ENCODE measurements at places on chromosomes 12 and 14. TPM values are rescaled to one million over a fixed set of nuclear protein-coding genes. Genes with fewer than 3 reads are reported as not detected.

The GPR84 gene
- 0.09 TPM for polyA plus RNA-seq

DNA sequence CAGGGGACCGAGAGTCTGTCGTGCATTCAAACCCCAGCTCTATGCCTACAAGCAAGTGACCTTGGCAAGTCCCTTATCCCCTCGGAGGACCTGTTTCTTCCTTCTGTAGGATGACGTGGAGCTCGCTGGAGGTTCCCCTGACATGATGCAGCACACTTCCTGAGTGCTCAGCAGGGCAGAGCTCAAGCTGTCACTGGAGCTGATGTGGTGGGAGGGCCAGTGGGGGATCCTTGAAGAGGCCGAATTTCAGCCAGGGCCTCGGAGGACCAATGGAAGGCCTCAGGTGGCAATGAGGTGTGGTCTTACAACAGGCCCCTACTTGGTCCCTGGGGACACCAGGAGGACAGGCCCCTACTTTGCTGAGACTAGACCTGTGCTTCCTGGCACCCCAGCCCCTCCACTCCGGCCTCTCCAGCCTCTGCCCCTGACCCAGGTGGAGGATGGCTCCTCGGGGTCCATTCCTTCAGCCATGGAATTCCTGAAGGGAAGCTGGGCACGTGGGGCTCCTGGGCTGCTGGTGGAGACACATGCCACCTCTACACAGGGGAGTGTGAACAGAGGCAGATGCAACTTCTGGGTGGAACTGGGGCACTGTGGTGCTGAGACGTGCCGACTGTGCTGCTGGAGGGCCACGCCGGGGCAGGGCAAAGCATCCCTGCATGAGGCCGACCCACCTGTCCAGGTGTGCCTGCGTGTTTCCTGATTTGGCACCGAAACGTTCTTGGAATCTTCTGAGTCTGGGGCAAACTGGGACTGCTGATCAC lies 18.7 kb upstream of the KIF26A start:
- no peaks in the 10 kb centered on the region for H3K27me3 ChIP-seq
- H3K4me1 ChIP-seq, result peaks cover 7% of the 10 kb centered on the region
- H3K4me3 ChIP-seq, result no peak overlapping the region
- H3K36me3 ChIP-seq, result no peaks in the 10 kb centered on the region
- H3K27ac ChIP-seq, result no peak overlapping the region
- no peak for DNase-seq

The ATG2B gene
- 7.4 TPM for polyA plus RNA-seq

The FIGNL2 gene
- 0.15 TPM for polyA plus RNA-seq

- H3K27ac ChIP-seq, result no peak overlapping the region
- no peaks in the 10 kb centered on the region for H3K4me1 ChIP-seq
- H3K27me3 ChIP-seq, result no peaks in the 10 kb centered on the region
- no peaks in the 10 kb centered on the region for H3K36me3 ChIP-seq
Measured at GRCh38 chr12:71584356-71584755, 79.3 kb downstream of the ZFC3H1 start.

The ZDHHC22 gene
- 0.19 TPM for polyA plus RNA-seq

- DNase-seq, result peak; percentile 82
- H3K27ac ChIP-seq, result no peak overlapping the region
- H3K27me3 ChIP-seq, result no peaks in the 10 kb centered on the region
Measured at GRCh38 chr12:116533343-116534251, 25.6 kb upstream of the MAP1LC3B2 start.

- H3K36me3 ChIP-seq, result no peaks in the 10 kb centered on the region
- H3K4me3 ChIP-seq, result no peak overlapping the region
- H3K27me3 ChIP-seq, result no peaks in the 10 kb centered on the region
- H3K4me1 ChIP-seq, result no peaks in the 10 kb centered on the region
Measured at GRCh38 chr14:29672831-29673230, 254.8 kb downstream of the PRKD1 start.

- no peaks in the 10 kb centered on the region for H3K36me3 ChIP-seq
- DNase-seq, result no peak
- no peak overlapping the region for H3K27ac ChIP-seq
- no peak overlapping the region for H3K4me3 ChIP-seq
- H3K27me3 ChIP-seq, result no peaks in the 10 kb centered on the region
Measured at GRCh38 chr12:29187756-29188155, 38.7 kb downstream of the FAR2 start.

The NEMP1 gene
- polyA plus RNA-seq, result 2.4 TPM

DNA sequence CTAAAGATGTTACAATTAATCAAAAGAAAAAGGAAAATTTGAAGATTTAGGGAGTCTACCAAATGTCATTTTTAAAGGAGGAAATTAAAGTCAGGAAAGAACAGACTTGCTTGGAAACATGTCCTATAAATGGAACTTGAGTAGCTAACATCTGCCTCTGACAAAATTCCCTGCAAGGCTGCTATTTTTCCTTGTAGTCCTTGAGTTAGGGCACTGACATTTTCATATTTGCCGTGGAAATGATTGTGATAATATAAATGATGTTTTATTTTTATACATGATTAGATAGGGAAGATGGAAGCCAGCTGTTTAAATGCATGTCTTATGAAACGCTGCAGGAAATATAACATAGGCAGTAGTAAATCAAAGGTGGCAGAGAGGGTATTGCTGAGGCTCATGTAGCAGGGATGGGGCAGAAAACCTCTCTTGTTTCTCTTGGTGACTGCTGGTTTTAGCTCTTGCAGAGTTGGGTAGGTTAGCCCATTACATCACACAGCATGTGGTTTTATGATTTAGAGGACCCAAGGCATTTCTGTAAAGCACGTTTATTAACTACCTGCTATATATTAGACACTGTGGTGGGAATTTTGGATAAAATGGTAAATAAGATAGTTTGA lies 21.7 kb downstream of the NUBPL start:
- H3K36me3 ChIP-seq, result no peaks in the 10 kb centered on the region
- no peak overlapping the region for H3K27ac ChIP-seq
- no peak overlapping the region for H3K4me3 ChIP-seq
- H3K4me1 ChIP-seq, result no peaks in the 10 kb centered on the region
- H3K27me3 ChIP-seq, result no peaks in the 10 kb centered on the region

- no peak overlapping the region for H3K27ac ChIP-seq
- no peaks in the 10 kb centered on the region for H3K27me3 ChIP-seq
- peaks cover 32% of the 10 kb centered on the region for H3K36me3 ChIP-seq
- H3K4me1 ChIP-seq, result no peaks in the 10 kb centered on the region
- no peak for DNase-seq
- H3K4me3 ChIP-seq, result no peak overlapping the region
Measured at GRCh38 chr12:122308811-122309210, 42.5 kb upstream of the VPS33A start.

GRCh38 chr14:74555476-74556050 lies 56.5 kb downstream of the LTBP2 start:
- H3K4me3 ChIP-seq, result no peak overlapping the region
- no peaks in the 10 kb centered on the region for H3K27me3 ChIP-seq
- no peaks in the 10 kb centered on the region for H3K4me1 ChIP-seq

The KCNH3 gene
- 2.3 TPM for polyA plus RNA-seq

DNA sequence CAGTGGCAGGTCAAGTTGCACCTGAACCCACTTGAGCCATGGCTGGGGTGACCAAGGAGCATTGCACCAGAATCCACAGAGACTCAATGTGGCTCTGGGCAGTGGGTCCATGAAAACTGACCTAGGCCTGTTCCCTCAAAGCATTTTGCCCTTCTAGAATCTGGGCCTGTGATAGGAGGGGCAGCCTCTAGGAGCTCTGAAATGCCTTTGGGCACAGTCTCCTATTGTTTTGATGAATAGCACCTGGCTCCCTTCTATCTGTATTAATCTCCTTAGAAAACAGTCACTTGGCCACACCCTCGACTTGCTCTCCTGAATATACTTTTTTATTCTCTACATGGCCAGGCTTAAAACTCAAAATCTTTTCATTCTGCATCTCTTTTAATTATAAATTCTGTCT lies 14.1 kb upstream of the KRAS start:
- H3K36me3 ChIP-seq, result no peaks in the 10 kb centered on the region
- no peaks in the 10 kb centered on the region for H3K27me3 ChIP-seq
- no peaks in the 10 kb centered on the region for H3K4me1 ChIP-seq
- no peak for DNase-seq

The SERPINA3 gene
- 2,934 TPM for polyA plus RNA-seq

All from pancreas (tissue), 10 donors.